NCI-H748 treated with DMSO at 0.1 percent for 48 hours (cell line): ENCODE measurements at places on chromosomes 2 and 18.

GRCh38 chr2:236899146-236899545 is 186.5 kb upstream of the COPS8 start:
- DNase-seq: no peak

DNA sequence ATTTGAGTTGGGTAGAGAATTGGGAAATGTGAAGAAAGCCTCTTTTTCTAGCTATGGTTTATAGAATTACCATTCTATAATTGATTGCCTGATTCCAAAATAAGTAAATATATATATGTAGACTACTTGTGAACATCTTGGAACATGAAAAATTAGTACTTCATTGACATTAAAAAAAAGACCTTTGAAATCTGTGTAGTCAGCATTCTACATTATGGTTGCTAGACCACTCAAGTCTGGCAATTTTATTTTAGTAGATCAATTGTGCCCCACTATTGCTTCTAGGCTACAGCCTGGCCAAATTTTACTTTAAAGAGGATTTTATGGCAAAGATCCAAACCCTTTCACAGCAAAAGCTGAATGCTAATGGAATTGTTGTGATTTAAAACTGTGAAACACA is 279.8 kb downstream of the IKZF2 start:
- no peak for DNase-seq

DNA sequence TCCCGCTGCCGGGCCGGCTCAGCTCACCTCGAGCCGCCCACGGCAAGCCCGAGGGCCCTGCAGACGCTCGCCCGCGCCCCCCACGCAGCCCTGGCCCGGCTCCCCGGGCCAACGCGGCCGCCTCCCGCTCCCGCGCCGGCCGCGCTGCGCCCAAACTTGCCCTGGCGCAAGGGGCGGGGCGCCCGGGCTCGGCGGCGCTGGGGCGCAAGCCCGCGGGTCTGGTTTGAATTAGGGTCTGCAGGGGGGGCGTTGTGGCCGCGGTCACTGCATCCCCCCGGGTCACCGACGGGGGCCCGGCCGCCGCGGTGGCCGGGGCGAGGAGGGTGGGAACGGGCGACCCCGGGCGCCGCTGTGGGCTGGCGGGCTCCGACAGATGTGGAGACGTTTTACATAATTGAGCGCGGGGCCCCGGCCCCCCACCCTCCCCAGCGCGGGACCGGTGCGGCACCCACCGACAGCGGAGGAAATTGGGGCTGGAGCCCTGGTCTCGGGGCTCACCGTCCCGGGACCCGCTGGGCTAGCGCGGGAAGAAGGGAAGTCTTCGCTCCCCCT is 690 bp downstream of the SDC1 start:
- DNase-seq: no peak

GRCh38 chr2:82996217-82996616 is 1462.9 kb downstream of the SUCLG1 start:
- DNase-seq: no peak

DNA sequence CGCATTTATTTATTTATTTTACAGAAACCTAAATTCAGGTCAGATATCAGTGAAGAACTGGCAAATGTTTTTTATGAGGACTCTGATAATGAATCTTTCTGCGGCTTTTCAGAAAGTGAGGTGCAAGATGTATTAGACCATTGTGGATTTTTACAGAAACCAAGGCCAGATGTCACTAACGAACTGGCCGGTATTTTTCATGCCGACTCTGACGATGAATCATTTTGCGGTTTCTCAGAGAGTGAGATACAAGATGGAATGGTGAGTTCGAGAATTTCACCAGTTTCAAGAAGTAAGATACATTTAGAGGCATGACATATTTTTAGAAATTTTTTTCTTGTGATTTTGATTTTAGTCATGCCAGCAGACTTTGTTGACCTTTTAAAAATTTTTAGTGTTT is 4.6 kb downstream of the CDCA7 start:
- no peak for DNase-seq

DNA sequence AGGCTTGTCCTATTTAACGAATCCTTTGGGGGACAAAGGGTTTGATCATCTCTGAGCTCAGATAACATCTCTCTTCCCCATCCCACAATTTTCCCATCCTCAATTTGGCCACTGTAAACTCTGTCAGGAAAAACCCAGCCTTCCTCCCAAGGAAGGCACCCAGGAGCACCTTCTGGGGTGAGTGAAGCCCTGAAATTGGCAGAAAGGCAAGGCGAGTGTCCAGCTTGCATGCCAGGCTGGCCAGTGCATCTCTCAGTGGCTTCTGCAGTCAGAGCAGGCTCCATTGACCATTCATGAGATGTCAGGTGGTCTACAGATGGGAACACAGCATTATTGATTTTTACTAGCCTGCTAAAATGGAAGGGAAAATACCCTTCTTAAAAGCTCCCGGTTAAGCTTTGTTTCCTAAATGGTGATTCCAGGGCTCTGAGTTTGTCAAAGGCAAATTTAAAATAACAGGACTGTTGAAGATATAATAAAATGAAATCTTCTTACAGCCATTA is 83.2 kb upstream of the BOD1L2 start:
- DNase-seq: no peak

DNA sequence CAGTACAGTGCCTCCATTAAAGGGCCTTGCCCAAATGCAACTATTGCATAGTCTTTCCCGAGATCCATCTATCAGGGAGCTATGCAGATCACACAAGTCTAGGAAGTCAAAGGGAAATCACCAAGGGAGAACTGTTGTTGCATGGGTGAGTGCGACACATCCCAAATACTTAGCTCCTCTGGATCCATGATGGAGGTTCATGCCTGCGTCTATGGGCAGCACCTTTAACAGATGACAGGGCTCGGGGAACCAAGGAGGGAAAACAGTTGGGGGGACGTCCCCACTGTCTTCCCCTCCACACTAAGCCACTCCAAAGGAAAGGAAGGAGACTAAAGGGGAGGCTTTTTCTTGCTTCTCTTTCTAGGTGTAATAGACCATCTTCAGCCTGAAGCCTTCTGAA is 552.8 kb upstream of the PKDCC start:
- no peak for DNase-seq

DNA sequence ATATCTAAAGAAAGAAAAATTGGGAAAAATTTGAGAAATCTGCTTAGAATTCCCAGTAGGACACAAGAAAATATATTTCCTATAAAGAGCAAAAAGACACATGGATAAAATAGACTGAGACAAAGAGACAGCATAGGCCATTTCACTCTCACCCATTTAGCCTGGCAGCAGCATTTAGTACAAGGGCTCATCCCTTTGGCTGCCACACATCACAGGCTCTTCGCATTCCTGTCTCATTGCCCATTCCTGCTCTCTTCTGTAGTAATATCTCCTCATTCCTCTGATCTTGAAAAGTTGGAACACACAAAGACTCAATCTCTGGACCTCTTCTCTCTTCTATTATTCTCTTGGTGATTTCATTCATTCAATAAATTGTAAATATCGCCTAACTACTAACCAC is 162.6 kb downstream of the SOX11 start:
- no peak for DNase-seq

GRCh38 chr2:226208726-226209125 is 590.9 kb downstream of the IRS1 start:
- DNase-seq: no peak

GRCh38 chr2:27615316-27615715 is 13.5 kb downstream of the CCDC121 start:
- DNase-seq: no peak

DNA sequence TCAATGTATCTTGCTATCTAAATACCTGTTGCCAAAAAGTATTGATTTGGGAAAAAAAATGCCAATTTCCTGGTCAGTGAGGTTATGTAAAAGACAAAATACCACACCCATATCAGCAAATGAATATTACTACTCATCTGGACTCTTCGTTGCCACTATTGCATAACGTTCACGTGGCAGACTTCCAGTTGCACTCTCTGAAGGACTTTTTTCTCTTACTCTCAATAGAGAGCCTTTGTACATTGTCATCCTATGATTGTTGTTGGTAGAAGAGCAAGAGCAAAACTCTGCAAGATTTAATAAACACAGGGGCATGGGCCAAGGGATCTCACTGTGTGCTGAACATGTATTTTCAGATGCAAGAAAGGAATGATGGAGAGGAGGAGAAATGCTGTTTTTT is 689.8 kb downstream of the MBD2 start:
- no peak for DNase-seq

DNA sequence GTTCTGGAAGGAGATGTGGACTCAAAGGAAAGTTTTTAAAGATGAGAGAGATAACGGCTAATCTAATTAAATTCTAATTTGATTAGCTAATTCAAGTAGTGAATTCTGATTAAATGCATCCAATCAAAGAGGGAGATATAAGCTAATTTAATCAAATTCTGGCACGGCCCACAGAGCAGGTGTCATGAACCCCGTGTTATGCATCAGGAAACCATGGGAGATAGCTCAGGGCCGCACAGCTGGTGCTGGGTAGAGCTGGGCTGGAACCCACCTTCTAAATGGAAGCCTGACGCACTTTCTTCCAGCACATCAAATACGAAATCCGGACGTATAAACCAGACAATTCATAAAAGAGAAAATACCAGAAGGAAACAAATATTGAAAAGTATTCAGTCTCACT is 57.2 kb downstream of the GREB1 start:
- no peak for DNase-seq

DNA sequence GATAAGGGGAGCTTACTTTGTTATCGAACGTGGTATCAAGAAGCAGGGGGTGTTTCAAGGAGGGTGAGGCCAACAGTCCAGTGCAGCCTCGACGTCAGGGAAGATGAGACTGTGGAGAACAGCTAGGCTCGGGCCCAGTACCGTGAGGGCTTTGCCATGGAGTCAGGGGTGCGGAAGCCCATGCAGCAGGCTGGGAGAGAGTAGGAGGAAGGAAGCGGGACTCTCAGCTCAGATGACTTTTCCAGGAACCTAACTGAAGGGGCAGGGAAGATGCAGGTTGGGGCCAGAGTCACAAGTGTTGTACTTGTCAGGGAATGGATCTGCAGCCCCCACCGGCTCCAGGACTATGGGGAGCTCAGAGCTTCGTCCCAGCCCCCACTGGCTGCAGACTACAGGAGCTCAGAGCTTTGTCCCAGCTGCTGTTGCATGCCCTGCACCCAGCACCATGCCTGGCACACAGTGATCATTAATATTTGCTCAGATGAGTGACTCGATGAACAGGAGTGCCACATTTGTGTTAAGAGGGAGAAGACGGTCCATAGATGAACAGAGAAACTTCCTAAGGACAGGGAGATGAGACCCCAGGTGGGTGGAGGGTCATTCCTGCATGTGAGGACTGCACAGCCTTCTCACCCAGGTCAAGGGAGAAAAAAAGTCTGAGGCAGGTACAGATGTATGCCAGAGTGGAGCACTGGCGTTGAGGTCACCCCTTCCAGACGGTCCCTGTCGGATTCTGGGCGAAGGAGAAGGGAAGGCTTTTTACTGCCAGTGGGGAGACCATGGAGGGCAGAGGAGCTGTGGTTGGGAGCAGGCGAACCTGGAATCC is 36.4 kb downstream of the PTGR3 start:
- no peak for DNase-seq

GRCh38 chr2:65366595-65367125 is 65.7 kb downstream of the SPRED2 start:
- DNase-seq: peak; percentile 39

- DNase-seq: no peak
Observed at GRCh38 chr18:59549503-59550173, 147.6 kb downstream of the CCBE1 start.

- DNase-seq: no peak
Observed at GRCh38 chr2:64718250-64718885, 64.7 kb upstream of the SERTAD2 start.

GRCh38 chr2:207394812-207395534 is 134.8 kb upstream of the CREB1 start:
- peak; percentile 63 for DNase-seq

GRCh38 chr18:77255426-77256105 is 5.9 kb downstream of the GALR1 start:
- DNase-seq: no peak

- DNase-seq: no peak
Observed at GRCh38 chr18:11047156-11047555, 102.2 kb downstream of the PIEZO2 start.

DNA sequence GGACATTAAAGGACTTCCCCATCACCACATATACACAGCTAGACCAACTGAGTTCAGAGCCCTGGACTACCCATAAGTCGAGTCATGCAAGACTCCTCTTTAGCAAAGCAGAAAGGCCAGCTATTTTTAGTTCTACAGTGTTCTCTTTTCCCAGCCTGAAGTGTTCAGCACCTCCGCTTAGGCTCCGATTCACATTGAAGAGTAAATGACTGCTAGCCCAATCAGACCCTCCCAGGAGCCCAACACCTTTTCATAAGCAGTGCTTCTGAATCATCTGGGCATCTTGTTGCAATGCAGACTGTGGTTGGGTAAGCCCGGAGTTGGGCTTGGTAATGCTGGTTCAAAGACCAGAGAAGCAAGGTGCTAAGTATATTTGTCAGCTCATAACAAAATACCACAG is 138.6 kb upstream of the MSH6 start:
- DNase-seq: no peak

GRCh38 chr2:174717916-174718315 is 46.4 kb downstream of the CHRNA1 start:
- no peak for DNase-seq

DNA sequence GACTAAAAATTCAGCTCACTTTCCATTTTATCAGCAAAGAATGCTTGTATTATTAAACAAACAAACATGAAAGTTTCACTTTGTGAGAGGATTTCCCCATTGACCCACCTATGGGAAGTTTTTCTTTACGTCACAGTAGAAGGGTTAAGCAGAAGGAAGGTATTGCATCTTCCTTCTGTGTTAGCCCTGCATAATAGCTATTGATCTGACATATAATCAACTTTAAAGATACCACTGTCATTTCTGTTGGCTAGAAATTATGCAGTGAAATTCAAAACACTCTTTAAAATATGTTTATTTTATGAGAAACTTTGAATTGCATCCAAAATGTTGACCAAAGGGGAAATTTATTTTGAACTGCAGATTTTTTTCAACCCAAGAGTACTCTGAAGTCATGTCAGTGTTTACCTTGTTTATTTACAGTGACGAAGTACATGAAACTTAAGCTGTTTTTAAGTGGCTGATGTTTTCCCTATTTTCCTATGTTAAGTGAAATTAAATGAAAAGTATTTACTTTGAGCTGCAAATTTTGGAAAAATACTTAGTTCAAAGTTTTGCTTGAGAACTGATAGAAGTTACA is 566.4 kb downstream of the ZEB2 start:
- DNase-seq: no peak

GRCh38 chr2:230984393-230985220 is 11.3 kb upstream of the SPATA3 start:
- no peak for DNase-seq

DNA sequence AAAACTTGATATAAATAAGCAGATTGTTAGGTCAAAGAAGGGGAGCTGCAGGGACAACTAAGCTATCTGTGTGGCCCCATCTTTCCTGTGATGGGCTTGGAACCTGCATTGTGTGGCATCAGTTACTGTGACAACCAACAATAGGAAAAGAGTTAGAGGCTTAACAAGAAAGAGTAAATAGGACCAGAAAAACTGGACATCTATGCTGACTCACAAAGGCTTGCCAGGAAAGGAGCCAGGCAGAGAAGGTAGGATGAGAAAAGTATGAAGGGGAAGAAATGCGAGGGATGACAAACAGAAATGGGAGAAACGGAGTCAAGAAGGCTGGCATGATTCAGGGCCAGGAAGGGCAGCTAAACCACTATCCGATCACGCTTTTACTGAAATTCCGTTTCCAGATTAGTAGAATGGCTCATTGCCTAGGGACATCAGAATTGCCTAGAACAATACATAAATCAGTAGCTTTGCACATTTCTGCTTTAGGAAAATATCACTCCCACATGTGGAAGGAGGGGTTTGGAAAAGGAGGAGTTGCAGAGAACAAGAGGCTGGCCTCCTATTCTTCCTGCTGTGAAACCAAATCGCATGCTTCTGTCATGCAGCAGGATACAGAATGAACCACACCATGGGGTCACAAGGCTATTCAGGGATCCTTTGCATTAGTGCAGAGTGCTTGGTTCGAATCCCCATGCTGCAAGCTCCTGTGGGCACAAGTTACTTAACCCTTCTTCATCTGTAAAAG is 7.3 kb downstream of the PLA2R1 start:
- no peak for DNase-seq
